ENCODE measurements at places on chromosomes 2 and 18.

DNA sequence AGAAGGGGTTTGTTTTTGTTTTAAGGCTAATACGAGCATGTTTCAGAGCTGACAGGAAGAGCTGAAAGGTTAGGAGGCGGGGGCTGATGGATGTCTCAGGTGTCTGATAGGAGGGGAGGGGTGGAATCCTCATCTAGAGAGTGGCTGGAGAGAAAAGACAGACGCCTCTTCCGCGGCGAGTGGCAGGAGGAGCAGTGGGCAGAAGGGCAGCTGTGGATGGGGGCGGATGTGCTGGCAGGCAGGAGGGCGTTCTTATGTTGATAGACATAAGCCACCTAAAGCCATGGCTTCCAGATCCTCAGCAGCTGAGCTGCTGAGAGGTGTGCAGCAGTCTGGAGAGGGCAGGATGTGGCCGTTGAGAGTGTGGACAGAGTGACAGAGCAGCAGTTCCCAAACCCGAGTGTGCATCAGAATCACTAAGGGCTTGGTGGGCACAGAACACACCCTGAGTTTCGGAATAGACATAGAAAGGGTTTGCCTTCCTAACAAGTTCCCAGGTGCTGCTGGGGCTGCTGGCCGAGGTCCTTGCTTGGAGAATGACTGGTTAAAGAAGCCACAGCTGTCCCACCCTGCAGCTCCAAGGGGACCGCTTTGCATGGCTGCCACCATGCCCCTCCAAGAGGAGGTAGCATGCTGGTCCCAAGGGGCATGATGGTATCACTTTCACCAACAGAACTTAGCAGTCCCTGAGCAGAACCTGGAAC is 3.0 kb upstream of the ITM2C start:
- DNase-seq = no peak

DNA sequence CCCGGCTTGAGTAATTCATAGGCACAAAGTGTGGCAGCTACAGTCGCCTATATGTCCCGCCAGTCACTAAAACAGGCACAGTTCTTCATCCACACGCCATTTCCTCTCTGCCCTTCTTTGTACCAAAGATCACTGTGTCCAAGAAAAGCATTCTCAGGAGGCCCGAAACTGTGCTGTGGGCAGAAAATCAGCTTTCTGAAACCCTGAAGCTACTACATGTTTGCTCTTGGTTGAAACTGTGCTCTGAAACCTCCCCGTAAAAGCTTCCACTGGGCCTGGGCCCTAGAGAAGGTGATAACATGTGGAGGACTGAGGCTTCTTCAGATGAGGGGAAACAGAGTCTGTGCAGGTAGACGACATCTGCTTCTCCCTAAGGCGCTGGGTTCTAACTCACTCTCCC is 75.6 kb upstream of the ID2 start:
- no peak for DNase-seq

GRCh38 chr2:189372688-189373257 is 68.5 kb upstream of the WDR75 start:
- no peak for DNase-seq

GRCh38 chr18:56458770-56459712 is 179.4 kb downstream of the TXNL1 start:
- DNase-seq = no peak

Data from immature natural killer cell (primary cell).